Effector CD8-positive, alpha-beta T cell (primary cell): ENCODE measurements at places on chromosomes 1 and 21.

DNA sequence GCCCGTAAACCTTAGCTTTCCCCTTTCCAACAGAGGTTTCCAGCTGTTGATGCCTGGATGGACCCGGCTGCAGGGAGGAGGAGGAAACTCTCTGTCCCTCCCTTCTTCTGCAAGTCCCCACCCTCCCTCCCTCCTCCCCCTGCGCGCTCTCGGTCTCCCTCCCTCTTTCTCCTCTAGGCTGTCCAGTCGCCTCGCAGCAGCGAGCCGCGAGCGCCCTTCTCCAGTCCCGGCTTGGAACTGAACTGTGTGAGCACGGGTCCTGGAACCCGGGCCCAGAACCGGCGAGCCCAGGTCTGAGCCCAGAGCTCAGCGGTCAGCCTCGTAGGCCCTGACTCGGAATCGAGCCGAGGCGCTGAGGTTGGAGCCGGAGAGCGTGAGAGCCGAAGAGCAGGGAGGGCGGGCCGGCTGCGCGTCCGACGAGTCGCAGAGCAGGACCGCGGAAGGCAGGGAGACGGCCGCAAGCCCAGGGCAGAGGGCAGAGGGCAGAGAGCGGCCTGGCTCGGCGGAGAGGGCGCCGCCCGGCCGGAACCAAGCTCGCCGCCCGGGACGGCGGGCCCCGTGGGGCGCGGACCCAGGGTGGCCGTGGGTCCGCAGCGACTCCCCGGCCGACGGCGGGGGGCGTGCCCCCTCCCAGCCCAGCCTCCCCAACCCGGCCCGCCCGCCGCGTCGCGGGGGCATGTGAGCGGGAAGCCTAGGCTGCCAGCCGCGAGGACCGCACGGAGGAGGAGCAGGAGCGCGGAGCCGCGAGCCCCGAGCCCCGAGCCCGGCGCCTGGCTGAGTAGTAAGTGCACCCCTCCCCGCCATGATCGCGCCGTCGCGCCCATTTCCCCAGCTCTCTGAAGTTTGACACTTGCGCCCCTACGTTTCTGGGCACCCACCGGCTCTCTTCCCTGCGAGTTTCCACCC lies at the start of gene SOX13:
SOX13 (plus strand) TSS at position 185 of the 906 bp plus-strand sequence. CDS start 39,801 bp downstream, outside the sequence.
- DNase-seq = no peak

DNA sequence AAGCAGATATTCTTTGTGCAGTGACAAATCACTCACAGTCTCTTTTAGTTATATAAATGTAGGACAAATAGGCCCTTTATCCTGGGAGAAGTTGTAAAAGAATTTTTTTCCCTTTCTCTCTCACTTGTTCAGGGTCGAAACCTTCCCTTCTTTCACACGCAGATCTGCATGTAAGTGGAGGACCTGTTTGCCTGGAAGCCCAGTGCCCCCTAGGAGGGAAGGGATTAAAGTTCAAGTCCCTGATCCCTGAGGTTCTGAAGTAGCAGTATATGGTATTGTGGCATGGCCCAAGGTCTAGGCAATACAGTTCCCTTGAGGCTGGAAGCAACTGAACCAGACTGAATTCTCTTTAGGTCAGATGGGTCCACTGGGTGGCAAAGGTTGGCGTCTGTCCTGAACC lies 48.6 kb upstream of the PTGFRN start:
- DNase-seq = no peak

GRCh38 chr1:16191916-16192546 lies 20.4 kb downstream of the ARHGEF19 start:
- no peak for DNase-seq

DNA sequence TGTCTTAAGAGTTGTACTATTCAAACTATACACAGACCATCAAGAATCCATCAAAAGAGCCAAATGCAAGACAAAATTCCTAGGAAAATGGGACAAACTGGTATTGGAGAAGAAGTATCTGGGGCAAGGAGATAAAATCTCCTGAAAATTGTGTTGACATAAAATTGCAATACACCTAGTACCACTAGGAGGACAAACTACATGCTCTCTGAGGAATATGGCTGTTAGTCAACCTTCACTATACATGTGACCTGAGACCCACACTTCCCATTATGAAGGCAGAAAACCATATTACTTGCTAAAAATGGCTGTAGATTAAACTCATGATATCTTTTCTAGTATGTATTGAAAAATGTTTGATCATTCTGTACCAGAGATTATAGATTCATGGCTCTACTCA lies 30.0 kb downstream of the IRF2BP2 start:
- no peak for DNase-seq

GRCh38 chr1:148372731-148373130 lies 110.4 kb downstream of the PPIAL4G start:
- peak; percentile 9 for DNase-seq

- no peak for DNase-seq
Measured at GRCh38 chr1:237191403-237191802, 149.4 kb downstream of the RYR2 start.

DNA sequence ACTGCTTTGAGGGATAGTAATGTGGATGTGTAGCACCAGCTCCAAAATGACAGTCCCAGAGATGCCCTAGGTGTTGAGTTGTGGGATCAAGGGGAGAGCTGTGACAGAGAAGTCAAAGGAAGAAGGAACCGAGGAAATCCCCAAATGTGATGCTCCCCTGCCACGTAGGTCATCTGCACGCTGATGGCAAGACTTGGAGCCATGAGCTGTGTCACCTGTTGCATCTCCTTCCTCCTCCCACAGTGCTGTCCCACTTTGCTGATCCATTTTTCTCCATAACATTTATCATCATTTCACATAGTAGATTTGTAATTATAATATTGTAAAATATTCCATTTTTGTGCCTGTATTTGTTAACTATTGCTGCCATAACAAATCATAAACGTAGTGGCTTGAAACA lies 17.6 kb upstream of the RCAN1 start:
- no peak for DNase-seq

- DNase-seq = no peak
Measured at GRCh38 chr1:156500543-156500792, at the start of gene MEF2D. Gene MEF2D, minus strand, starts transcription at chr1:156500775. Its CDS starts 17,483 bp downstream, at chr1:156483292.
